ENCODE measurements at places on chromosomes 11 and 22. TPM values are rescaled to one million over a fixed set of nuclear protein-coding genes. Genes with fewer than 3 reads are reported as not detected.

- H3K4me1 ChIP-seq, result peaks cover 7% of the 10 kb centered on the region
- H3K36me3 ChIP-seq, result no peaks in the 10 kb centered on the region
- H3K27me3 ChIP-seq, result peaks cover 3% of the 10 kb centered on the region
- no peak overlapping the region for H3K27ac ChIP-seq
Observed at GRCh38 chr11:61635304-61635703, 44.9 kb upstream of the DAGLA start.

The PGA4 gene
- total RNA-seq, result 0.86 TPM

The SCARF2 gene
- 17.3 TPM for total RNA-seq

The FAT3 gene
- total RNA-seq, result 41.0 TPM

- peaks cover 10% of the 10 kb centered on the region for H3K27me3 ChIP-seq
- H3K4me1 ChIP-seq, result no peaks in the 10 kb centered on the region
- H3K36me3 ChIP-seq, result no peaks in the 10 kb centered on the region
- H3K4me3 ChIP-seq, result no peak overlapping the region
Observed at GRCh38 chr11:83725269-83725560, 439.0 kb upstream of the CCDC90B start.

GRCh38 chr11:71206186-71206585 is 46.2 kb downstream of the SHANK2 start:
- H3K4me3 ChIP-seq, result no peak overlapping the region
- H3K27ac ChIP-seq, result no peak overlapping the region
- H3K27me3 ChIP-seq, result no peaks in the 10 kb centered on the region
- no peaks in the 10 kb centered on the region for H3K4me1 ChIP-seq
- no peaks in the 10 kb centered on the region for H3K36me3 ChIP-seq

- peaks cover 32% of the 10 kb centered on the region for H3K4me1 ChIP-seq
- H3K36me3 ChIP-seq, result no peaks in the 10 kb centered on the region
- H3K27ac ChIP-seq, result peak overlapping the region; percentile 56
- H3K4me3 ChIP-seq, result peak overlapping the region; percentile 73
Observed at GRCh38 chr11:68315171-68315920, 3.0 kb downstream of the LRP5 start.

- no peak for DNase-seq
- H3K27ac ChIP-seq, result no peak overlapping the region
- peaks cover 3% of the 10 kb centered on the region for H3K36me3 ChIP-seq
- H3K4me1 ChIP-seq, result peaks cover 27% of the 10 kb centered on the region
- no peaks in the 10 kb centered on the region for H3K27me3 ChIP-seq
Observed at GRCh38 chr22:26556904-26557303, 33.0 kb downstream of the TPST2 start.

DNA sequence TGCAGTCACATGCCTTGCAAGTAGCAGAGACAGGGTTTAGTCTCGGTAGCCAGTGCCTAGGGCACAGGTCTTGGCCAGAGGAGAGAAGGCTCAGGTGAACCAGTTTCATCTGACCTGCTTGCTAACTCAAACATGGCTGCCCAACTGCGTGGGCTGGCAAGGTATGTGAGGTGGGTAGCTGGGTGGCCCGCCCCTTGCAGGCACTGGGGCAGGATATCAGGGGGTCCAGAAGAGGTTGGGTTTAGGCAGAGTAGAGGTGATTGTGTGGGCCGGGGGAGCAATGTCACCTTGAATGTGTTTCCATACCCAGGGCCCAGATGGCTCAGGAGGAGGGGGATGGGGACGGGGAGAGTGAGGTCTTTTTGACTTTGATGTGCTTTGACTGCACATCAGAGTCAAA is 37.7 kb downstream of the ST3GAL4 start:
- H3K36me3 ChIP-seq, result no peaks in the 10 kb centered on the region
- H3K4me1 ChIP-seq, result peaks cover 3% of the 10 kb centered on the region
- H3K4me3 ChIP-seq, result no peak overlapping the region
- no peak for DNase-seq
- H3K27ac ChIP-seq, result no peak overlapping the region

- H3K27me3 ChIP-seq, result no peaks in the 10 kb centered on the region
- no peak overlapping the region for H3K27ac ChIP-seq
- no peaks in the 10 kb centered on the region for H3K4me1 ChIP-seq
- no peak overlapping the region for H3K4me3 ChIP-seq
- peaks cover 7% of the 10 kb centered on the region for H3K36me3 ChIP-seq
- no peak for DNase-seq
Observed at GRCh38 chr11:78205256-78205655, 16.5 kb downstream of the USP35 start.

- peak; percentile 45 for DNase-seq
- peak overlapping the region; percentile 66 for H3K27ac ChIP-seq
- H3K27me3 ChIP-seq, result no peaks in the 10 kb centered on the region
- H3K4me3 ChIP-seq, result peak overlapping the region; percentile 71
- peaks cover 19% of the 10 kb centered on the region for H3K4me1 ChIP-seq
Observed at GRCh38 chr11:65719871-65720210, 757 bp downstream of the RNASEH2C start.

DNA sequence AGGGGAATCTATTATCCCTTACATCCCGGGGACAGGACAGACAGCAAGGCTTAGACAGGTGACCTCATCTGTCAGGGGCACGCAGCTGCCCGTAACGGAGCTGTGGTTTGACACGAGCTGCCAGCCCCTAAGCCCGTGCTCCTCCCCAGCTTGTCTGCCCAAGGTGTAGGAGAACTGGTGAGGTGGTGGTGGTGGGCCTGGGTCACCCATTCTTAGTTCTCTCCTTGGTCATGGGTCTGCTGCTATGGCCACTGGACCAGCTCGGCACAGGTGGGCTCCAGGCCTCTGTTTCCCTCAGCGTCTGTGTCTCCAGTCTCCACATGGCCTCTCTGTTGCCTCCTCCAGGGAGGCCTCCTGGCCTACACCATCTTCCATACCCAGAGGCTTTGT is 5.4 kb downstream of the PARVG start:
- H3K27ac ChIP-seq, result no peak overlapping the region
- no peaks in the 10 kb centered on the region for H3K4me1 ChIP-seq
- no peak for DNase-seq
- H3K27me3 ChIP-seq, result peaks cover 12% of the 10 kb centered on the region
- no peak overlapping the region for H3K4me3 ChIP-seq

Data from astrocyte (in vitro differentiated cells and primary cell).